ENCODE measurements at places on chromosomes 1 and 21.

GRCh38 chr1:25035523-25036116 lies 105.5 kb upstream of the RUNX3 start:
- no peak for DNase-seq

GRCh38 chr1:27292106-27292505 lies 29.9 kb upstream of the TMEM222 start:
- DNase-seq, result no peak

DNA sequence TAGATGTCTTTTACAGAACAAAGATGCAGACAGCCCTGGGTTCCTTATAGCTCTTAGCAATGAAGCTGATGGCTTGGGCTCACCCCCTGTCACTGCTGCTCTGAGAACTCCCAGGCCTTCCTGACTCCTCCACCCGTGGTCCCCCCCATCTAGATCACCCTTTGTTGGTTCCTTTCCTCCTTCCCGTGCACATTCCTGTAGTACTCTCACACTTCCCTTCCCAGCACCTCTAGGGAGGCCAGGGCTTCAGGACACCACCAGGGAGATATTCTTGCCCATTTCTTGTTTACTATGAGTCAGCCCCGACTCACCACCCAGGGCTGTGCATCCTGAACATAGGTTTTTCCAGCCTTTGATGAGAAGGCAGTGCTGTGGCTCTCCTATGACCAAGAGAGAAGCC lies 14.4 kb upstream of the NOS1AP start:
- DNase-seq, result no peak

DNA sequence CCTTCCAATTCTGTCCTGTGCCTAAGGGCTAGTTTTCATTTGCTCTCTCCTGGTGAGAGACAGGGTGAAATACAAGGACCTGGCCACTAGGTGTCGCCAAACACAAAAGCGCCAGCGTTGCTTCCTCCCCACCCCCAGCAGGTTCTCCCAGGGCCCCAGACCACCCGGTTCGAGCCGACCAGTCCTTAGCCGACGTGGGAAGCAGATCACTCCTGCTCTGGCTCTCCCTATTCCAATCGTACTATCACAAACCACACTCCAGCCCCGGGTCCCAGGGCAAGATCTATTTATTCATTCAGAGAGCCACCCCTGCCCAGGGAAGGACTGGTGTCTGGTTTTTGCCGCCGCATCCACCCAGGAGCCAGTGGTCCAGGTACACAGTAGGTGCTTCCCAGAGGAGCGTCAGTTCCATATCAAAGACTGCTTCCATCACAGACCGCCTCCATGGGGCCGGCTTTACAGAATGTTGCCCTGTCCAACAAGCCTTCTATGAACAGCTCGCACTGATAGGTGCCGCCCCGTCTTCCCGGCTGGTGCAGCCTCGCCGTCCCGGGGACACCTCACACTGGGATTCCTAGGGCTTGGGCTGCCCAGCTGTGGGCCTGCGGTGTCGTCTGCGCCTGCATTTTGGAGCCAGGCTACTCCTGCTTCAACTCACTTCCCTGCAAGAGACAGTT lies 35.0 kb downstream of the CTNNBIP1 start:
- DNase-seq, result peak; percentile 82

DNA sequence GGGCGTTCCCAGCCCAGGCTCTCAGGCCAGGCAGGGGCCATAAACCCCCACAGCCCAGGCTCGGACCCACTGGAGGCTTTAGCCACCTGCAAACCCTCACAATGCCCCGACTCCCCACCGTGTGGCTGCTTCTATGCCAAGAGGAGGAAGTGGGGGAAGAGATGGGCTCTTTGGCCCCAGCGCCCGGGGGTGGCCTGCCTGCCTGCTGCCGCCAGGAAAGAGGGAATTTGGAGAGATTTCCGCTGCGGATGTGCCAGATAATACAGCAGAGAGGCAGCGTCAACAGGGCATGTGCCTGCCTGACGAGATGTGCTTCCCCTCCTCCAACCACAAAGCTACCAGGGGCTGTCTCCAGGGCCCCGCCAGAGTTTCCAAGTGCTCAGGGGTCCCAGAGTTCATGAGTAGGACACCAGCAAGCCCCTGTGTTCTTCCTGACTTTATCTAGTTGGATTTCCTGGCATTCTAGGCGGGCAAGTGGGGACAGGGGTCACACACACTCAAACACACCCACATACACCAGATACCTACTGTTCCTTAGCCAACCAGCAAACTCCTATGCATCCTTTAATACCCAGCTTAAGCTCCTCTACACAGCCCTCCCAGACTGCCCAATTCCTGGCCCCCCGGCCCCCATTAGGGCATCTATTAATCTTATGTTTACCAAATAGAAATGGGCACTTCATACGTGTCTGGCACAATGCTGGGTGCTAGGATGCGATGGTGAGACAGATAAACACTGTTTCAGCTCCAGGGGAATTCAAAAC lies 14.1 kb downstream of the EPHA2 start:
- no peak for DNase-seq

DNA sequence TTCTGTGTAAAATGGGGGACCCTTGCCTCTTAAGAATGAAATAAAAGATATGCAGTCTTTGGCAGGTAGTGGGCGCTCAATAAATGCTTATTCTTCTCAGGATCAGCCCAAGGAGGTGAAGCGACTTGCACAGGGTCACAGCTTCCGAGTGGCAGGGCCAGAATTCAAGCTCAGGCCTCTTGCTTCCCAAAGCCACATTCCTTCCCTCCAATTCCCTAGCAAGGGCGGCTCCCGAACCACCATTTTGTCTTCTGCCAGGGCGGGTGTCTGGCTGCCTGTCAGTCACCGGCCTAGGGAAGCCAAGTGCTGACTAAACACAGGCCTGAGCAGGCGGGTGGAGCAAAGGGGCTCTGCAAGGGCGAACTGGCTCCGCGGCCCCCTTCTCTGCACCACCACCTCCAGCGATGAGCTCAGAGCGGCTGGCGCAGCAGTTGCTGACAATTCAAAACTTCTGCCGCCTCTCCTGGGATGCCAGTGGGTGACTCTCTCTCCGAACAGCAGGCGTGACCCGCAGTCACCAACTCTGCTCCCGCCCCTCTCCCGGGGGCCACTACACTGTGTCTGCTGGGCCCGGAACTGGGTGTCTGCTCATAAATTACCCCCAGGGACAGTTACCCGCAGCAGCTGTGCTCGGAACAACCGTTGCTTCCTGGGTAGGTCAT lies 10.8 kb downstream of the GPR3 start:
- DNase-seq, result peak; percentile 46

DNA sequence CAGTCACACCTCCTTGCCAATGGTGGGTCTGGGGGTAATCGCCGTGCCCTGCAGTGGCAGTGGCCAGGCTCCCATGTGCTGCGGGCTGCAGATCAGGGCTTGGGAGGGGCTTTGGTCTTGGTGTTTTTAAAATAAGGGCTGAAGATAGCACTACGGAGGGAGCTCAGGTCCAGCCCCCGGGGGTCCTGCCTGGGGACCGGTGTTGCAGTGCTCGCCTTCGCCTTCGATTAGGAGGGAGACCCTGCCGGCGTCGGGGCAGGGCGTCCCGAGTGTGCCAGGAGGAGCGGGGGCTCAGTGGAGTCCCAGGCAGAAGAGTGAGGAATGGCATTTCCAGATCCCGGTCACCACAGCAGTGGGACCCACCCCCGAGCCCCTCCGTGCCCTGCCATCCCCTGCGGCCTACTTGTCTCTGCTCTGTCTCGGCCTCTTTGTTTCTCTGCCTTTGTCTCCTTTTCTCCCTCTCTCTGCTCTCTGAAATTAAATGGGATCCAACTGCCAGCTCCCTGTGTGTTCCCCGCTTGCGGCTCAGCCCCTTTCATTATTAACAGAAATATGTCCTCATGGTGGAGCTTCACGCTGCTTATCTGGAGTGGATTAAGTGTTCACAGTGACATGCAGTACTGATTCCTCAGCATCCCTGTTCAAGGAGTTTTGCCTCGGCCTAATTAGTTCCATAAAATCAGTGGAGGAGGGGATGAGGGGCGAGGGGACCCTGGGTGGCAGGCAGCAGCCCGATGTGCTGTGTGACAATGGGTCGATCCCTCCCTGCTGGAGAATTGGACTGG lies 44.4 kb downstream of the DMRTB1 start:
- DNase-seq, result no peak

- peak; percentile 84 for DNase-seq
Observed at GRCh38 chr1:224430511-224431113, 4.0 kb downstream of the WDR26 start.

- no peak for DNase-seq
Observed at GRCh38 chr21:42404539-42404938, 837 bp downstream of the UBASH3A start.

GRCh38 chr1:104064399-104064798 lies 314.7 kb downstream of the AMY1C start:
- DNase-seq, result no peak

DNA sequence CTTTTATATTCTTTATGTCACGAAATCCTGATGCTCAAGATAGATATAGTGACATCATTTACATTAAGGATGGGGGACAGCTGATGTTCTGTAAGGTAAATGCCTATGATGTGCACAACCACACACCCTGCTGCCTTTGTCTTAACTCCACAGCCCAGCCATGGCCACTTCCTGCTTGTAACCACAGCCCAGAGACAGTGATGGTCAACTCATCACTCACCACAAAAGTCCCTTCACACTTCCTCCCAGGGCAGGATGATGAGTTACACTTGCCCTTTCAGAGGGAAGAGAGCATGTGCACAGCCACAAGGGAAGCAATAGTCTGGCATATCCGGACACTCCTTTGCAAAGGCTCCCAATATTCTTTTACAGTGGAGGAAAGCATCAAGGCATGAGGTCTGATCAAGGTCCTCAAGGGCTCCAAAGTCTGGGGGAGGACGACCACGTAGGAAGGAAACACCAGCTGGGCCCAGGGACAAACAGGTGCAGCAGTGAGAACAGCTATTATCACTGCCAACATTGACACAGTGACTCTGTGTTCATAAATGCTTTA lies 53.8 kb downstream of the PLPP3 start:
- peak; percentile 86 for DNase-seq

DNA sequence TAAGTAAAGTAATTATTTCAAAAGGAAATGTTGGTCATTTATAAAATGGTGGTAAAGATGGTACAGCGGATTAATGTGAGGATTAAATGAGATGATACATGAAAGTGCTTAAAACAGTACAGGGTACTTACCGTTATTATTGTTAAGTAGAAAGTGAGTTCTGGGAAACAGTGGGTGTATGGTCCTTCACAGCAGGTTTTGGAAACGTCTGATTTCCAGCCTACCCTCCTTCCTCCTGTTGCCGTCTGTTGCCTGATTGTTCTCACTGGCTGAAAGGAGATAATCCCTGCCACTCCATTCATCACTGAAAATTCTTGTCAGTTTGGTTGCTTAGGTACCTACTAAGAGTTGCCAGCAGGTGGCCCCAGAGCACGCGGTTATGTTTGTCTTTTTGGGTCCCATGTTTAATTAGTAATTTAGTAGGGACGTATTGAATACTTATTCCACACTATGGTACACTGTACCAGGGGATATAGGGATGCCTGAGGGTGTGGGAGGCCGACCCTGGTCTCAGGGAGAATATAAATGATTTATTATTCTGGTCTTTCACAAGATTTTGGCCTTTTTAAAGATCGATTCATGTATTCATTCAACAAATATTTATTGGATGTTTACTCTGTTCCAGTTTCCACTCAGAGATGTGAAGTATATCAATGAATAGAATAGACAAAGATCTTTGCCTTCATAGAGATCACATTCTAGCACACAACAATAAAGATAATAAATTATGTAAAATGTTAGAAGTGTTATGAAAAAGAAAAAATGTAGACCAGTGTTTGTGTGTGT lies 30.8 kb upstream of the RPTN start:
- DNase-seq, result peak; percentile 59

DNA sequence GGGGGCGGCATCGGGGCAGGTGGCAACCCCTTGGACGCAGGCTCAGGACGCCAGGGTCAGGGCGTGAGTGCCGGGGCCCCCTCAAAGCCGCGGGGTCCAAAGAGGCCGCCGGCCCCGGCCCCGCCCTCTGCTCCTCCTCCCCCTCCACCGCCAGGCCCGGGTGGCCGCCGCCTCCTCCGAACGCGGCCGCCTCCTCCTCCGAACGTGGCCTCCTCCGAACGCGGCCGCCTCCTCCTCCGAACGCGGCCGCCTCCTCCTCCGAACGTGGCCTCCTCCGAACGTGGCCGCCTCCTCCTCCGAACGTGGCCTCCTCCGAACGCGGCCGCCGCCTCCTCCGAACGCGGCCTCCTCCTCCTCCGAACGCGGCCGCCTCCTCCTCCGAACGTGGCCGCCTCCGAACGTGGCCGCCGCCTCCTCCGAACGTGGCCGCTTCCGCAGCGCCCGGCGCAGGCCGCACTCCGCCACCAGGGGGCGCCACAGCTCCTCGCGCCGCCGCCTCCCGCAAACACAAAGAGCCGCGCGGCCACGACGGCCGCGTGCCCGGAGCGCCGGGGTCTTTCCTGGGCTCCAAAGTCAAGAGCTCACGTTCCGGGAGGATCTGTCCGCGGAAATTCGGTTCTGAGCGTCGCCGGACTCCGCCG lies 19.3 kb upstream of the SAMD11 start:
- peak; percentile 81 for DNase-seq

- peak; percentile 46 for DNase-seq
Observed at GRCh38 chr21:37276377-37276776, 9.2 kb upstream of the VPS26C start.

DNA sequence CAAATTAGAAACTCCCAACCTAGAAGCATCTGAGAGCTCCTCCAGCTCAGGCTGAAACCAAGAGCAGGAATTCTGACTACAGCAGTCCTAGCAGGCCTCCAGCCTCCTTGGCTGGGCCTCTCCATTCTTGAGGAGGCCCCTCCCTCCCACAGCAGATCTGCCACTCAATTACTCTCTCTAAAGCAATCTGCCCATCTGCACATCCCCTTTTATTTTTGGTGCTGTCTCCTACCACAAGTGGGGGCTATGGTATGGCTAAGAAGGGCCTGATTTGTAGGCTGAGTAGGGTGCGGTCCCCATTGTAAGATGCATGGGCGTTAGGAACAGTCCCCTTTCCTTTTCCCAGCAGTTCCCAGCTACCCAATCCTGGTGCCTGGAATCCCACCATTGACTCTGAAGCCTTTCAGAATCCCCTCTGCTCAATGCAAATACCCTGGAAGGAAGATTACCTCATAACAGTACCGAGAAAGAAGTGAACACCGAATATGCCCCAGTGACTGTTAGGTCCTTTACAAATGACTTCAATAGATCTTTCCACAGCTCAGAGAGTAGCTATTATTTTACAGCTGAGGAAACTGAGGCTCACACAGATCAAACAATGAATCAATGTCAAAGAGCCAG lies 11.6 kb upstream of the TTC39A start:
- DNase-seq, result no peak

DNA sequence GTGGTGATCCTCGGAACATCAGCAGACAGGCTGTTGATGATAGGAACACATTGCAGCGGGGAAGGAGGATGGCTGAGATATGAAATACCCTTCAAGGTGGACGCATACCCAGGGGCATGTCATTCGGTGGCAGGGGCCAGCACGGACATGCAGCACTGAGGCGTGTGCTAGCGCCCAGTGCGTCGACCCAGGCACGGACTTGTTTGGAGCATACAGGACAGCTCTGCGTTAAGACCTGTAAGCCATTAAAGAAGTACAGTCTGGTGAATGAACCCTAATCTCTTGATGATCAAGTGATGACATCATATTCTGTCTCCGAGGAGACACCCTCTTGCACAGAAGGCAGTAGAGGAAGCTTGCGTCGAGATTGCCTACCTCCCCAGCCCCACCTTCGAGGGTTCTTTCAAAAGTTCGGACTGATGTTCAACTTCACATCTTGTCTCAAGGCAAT lies 63.6 kb upstream of the KIF26B start:
- no peak for DNase-seq

GRCh38 chr1:33248244-33248643 lies 8.0 kb upstream of the ZNF362 start:
- DNase-seq, result no peak

GRCh38 chr1:150615346-150616201 lies 13.8 kb downstream of the ENSA start:
- no peak for DNase-seq
